Bronchial smooth muscle cell (primary cell): ENCODE measurements at places on chromosomes 5 and 9. TPM values are rescaled to one million over a fixed set of nuclear protein-coding genes. Genes with fewer than 3 reads are reported as not detected.

REEP2 gene
- total RNA-seq: 9.8 and 16.4 TPM in 2 replicates

MARCOL gene
- total RNA-seq: not detected in 2 replicates

ANKH gene
- total RNA-seq: 10.6 and 19.8 TPM in 2 replicates

DOCK2 gene
- total RNA-seq: 2.5 and 3.2 TPM in 2 replicates

S1PR3 gene
- 14.2 and 16.7 TPM in 2 replicates for total RNA-seq
